Brain pericyte (primary cell): ENCODE measurements at places on chromosomes 11 and 22.
A peak's percentile ranks its signal among the peaks of the same experiment; 100 is the strongest.

DNA sequence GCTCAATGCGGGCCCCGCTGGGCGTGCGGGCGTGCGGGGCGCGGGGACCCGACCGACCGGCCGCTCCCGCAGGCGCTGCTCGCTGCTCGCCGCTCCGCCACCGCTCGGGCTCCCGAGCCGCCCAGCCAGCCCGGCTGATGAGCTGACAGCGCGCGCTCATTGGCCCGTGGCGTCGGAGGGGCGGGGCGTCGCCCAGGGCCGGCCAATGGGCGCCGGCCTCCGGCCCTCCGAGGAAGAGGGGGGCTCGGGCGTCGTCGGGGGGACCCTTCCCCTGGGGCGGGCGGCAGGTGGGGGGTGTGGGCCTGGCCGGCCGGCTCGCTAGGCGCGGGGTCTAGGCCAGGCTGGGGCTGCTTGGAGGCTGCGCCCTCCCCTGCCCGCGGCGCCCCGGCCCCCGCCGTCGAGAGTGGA, at the start of gene SCUBE1:
TSS of gene SCUBE1 (minus strand) at position 111 of the 408 bp plus-strand sequence. CDS start 111 bp downstream, outside the sequence.
- DNase-seq = no peak

DNA sequence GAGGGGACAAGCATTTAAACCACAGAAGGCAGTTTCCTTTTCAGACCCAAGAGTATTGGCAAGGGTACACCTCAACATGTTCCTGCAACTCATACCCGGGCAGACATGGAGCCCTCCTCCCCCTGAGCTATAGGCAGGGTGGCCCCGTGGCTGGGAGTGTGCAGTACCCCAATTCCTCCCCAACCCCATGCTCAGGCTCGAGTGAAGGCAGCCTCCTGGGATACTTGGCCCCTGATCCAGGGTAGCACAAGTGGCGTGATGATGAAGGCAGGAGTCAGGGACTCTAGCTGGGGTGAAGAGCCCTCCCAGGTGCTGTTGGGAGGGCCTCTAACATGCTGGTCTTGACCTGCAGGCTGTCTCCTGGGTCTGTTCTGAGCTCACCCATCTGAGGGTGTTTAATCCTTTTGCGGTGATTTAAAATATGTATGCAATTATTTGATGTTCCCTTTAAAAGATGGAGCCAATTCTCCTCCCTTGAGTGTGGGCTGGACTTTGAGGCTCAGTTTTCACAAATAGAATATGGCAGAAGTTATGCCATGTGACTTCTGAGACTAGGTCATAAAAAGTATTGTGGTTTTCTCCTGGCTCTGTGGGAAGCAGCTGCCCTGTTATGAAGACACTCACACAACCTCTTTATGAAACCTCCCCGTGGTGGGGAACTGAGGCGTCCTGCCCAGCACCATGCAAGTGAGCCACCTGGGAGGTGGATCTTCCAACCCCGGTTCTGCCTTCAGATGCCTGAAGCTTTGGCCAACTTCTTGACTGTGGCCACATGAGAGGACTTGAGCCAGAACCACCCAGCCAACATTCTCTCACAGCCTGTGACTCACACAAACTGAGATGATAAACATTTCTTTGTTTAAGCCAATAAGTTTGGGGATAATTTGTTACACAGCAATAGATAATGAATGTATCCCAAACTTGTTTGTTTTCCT, 54.7 kb upstream of the NECTIN1 start:
- DNase-seq = no peak

DNA sequence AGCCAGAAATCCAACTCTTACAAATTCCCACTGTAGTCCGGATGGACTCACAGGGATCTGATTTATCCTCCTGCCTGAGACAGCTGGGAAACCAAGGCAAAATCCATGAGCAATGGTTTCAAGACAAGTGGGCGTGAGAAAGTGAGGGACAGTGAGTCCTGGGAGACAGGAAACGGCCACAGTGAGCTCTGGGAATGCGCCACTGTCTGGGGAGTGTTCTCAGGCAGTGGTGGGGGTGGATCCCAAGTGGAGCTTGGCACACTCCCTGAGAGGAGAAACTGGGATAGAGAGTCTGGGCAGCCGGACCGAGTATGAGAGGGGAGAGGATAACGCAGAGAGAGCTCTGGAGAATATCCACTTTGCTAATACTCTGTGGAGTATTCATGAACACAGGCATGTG, 9.8 kb downstream of the IL17REL start:
- no peak for DNase-seq

GRCh38 chr11:24509114-24509513, 12.3 kb downstream of the LUZP2 start:
- no peak for DNase-seq

DNA sequence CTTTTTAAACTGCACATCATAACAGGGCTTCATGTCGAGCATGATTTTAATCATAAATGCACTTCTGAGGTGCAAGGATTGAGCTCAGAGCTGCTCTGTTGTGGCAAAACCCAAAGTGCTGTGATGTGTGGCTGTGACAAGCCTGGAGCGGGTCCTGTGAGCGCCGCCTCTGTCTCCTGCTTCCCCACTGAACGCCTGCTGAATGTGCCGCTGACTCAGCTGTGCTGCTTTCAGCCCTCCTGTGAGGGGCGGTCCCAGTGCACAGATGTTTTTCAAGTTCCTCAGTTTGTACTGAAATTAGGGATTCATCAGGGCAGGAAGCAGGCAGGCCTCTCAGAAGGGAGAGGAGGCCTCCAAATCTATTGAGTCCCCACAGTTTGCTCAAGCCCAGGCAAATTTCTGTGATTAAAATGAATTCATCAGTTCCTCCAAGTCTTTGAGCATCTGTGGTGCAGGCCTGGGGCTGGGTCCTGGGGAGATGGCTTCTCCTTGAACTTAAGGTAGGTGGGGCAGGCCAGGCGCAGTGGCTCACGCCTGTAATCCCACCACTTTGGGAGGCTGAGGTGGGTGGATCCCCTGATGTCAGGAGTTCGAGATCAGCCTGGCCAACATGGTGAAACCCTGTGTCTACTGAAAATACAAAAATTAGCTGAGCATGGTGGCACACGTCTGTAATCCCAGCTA, 3.0 kb upstream of the GTSE1 start:
- DNase-seq = no peak

- no peak for DNase-seq
These were observed 8.6 kb downstream of the MRPL11 start for GRCh38 chr11:66429983-66430602.

- no peak for DNase-seq
These were observed 314.2 kb downstream of the BLID start for GRCh38 chr11:121801781-121802180.

- DNase-seq = peak; percentile 29
These were observed 33.2 kb upstream of the CAVIN3 start for GRCh38 chr11:6353367-6353987.

DNA sequence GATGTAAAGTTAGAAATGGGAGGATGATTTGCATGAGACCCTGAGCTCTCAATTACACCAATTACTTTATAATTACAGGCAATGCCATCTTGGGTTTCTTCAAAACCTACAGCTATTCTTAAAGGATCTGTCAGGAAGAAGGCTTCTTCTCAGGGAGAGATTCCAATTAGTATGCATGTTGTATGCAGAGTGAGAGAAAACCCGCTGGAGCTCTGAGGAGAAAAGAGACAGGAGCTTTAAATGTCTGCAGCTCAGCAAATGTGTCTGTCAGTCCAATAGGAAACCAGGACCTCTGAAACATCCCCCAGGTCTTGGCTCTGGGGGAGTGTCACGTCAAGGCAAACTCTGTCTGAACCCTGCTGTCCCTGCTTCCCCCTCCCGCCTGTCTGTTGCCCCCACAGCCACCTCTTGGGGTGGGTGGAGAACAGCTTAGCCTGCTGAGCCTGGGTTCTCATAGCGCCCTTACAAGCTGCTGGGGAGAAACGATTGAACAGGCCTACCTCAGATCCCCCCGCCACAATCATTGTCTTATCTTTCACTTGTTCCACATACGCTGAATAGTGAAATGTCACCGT, 140.2 kb downstream of the SPATA19 start:
- no peak for DNase-seq

GRCh38 chr11:28983780-28984179, 875.6 kb downstream of the METTL15 start:
- DNase-seq = no peak
